ENCODE measurements at places on chromosomes 2 and 18. TPM values are rescaled to one million over a fixed set of nuclear protein-coding genes. Genes with fewer than 3 reads are reported as not detected.

The GREB1 gene
- total RNA-seq = 224 TPM

The FEV gene
- 1.8 TPM for total RNA-seq

The GBX2 gene
- not detected for total RNA-seq

The LYPD1 gene
- total RNA-seq = not detected

The HOXD11 gene
- 14.9 TPM for total RNA-seq

The ASPRV1 gene
- total RNA-seq = 2.6 TPM

The ERFE gene
- not detected for total RNA-seq

The GCG gene
- total RNA-seq = not detected

The GKN1 gene
- total RNA-seq = not detected

The MYCN gene
- total RNA-seq = 3.5 TPM

The NEB gene
- 7.3 TPM for total RNA-seq

The RUFY4 gene
- total RNA-seq = 0.11 TPM

The RGPD3 gene
- total RNA-seq = 2.4 TPM

The AQP12A gene
- not detected for total RNA-seq

The RALBP1 gene
- total RNA-seq = 64.8 TPM

The ALPI gene
- not detected for total RNA-seq

The DCDC2C gene
- total RNA-seq = 5.9 TPM

The SRSF7 gene
- 84.4 TPM for total RNA-seq

The MAP3K19 gene
- total RNA-seq = 2.7 TPM

The TUBA4B gene
- total RNA-seq = not detected

The MROH2A gene
- 2.3 TPM for total RNA-seq

The HOXD4 gene
- 6.7 TPM for total RNA-seq

The GAL3ST2 gene
- total RNA-seq = 2.4 TPM

The ABCG5 gene
- not detected for total RNA-seq

The FOXI3 gene
- total RNA-seq = 0.40 TPM

The PTH2R gene
- total RNA-seq = 0.34 TPM

The ALLC gene
- 5.2 TPM for total RNA-seq

The C2orf74 gene
- 22.1 TPM for total RNA-seq

The SERPINB3 gene
- total RNA-seq = 8.8 TPM

The MOCOS gene
- 2.5 TPM for total RNA-seq

The SP140 gene
- total RNA-seq = 0.51 TPM

The VWC2L gene
- not detected for total RNA-seq

The SLC40A1 gene
- total RNA-seq = 86.7 TPM

The NGEF gene
- 2.0 TPM for total RNA-seq

The ST6GAL2 gene
- 48.3 TPM for total RNA-seq

The CCDC142 gene
- total RNA-seq = 28.3 TPM

The RANBP2 gene
- total RNA-seq = 96.2 TPM

The DAW1 gene
- 3.0 TPM for total RNA-seq

The UGT1A4 gene
- total RNA-seq = not detected

The TMEM200C gene
- 3.4 TPM for total RNA-seq

The FZD7 gene
- total RNA-seq = 26.1 TPM

The HOXD3 gene
- total RNA-seq = 2.2 TPM

The MRPL33 gene
- 186 TPM for total RNA-seq

The FAM237A gene
- total RNA-seq = not detected

The KLF7 gene
- 10.2 TPM for total RNA-seq

The GPATCH11 gene
- 12.6 TPM for total RNA-seq

The SATB2 gene
- 5.2 TPM for total RNA-seq

The RPRD1A gene
- total RNA-seq = 81.5 TPM

The ITGA6 gene
- total RNA-seq = 71.7 TPM

The GPR45 gene
- not detected for total RNA-seq

The CPLX4 gene
- not detected for total RNA-seq

Data from prostate gland (tissue), 2 donors.